ENCODE measurements at places on chromosomes 13 and 19.

GRCh38 chr19:4368128-4368820 lies 24.9 kb downstream of the MPND start:
- DNase-seq = no peak

DNA sequence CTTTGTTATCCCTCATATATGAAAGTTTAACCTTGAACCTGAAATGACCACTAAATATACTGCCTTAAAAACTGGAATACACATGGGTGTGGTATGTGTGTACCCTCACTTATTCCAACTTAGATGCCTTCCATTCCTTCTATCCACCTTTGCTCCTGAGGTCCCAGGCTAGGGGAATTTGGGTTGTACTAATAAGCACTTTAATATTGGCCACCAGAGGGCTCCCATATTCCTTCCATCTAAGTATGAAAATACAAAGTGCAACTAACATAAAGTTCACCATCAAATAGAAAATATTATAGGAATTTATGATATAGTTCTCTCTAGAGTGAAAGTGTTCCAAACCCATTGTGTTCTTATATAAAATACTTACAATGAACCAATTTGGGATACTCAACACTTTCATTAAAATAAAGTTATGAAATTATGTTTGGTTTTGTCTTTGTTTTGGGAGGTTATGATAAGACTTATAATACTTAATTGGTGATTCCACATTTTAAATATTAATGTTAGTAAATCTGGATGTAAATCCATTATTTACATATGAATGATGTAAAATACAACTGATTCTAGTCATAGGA lies 62.3 kb downstream of the ITGBL1 start:
- DNase-seq = no peak

GRCh38 chr19:2517881-2518601 lies 42.1 kb downstream of the GADD45B start:
- DNase-seq = no peak

GRCh38 chr13:20519875-20520274 lies 5.8 kb downstream of the CRYL1 start:
- DNase-seq = no peak

DNA sequence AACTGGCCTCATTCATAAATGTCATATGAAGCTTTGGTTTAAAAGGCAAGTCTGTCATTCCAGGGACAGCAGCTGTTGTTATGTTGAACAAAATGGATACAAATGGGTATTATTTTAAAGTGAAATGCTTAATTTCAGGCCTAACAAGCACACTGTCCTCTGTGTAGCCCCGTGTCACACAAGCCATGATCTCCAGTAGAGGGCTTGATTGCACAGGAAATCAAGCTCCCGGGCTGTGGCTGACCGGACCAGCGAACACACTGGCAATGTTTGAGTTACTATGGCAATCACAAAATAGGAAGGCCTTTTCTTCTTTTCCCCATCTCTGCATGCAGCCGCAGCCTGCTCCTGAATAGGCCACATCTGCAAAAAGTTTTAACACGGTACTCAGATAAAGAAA lies 64.0 kb upstream of the GSX1 start:
- no peak for DNase-seq

GRCh38 chr13:47816831-47817230 lies 184.2 kb downstream of the SUCLA2 start:
- DNase-seq = no peak

- DNase-seq = no peak
These were observed 154.0 kb upstream of the GPR12 start for GRCh38 chr13:26914624-26915023.

GRCh38 chr13:100203696-100204367 lies 114.9 kb downstream of the PCCA start:
- DNase-seq = no peak

DNA sequence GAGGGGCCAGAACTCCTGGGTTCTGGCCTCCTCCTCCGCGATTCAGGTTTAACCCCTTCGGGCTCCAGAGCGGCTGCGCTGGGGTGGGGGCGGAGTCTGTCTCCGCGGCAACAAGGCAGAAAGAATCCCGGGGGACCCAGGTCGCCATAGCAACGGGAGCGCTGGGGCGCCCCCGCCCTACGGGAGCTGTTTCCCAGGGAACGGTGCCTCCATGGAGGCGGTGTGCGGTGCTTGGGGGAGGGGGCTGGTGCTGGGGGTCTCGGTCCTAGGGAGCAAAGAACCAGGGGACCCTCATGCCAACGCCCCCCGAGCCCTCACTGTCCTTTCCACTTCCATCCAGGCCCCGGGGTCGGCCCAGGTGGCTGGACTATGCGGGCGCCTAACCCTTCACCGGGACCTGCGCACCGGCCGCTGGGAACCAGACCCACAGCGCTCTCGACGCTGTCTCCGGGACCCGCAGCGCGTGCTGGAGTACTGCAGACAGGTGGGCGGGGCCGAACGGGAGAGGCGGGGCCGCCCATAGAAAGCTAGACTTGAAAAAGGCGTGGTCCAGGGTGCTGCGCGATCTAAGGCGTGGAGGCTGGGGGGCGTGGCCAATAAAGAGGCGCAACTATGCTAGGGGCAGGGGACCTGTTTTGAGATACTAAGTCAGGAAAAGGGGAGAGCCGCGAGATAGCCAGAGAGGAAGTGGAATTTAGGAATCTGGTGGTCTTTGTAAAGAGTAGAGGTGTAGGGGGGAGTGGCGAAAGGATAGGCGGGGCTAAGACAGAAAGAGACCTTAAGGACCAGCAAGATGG lies 1.2 kb downstream of the APLP1 start:
- peak; percentile 49 for DNase-seq

- no peak for DNase-seq
These were observed 71.4 kb upstream of the FLT1 start for GRCh38 chr13:28566283-28566682.

GRCh38 chr13:74575729-74576125 lies 441.5 kb upstream of the KLF12 start:
- DNase-seq = peak; percentile 11

DNA sequence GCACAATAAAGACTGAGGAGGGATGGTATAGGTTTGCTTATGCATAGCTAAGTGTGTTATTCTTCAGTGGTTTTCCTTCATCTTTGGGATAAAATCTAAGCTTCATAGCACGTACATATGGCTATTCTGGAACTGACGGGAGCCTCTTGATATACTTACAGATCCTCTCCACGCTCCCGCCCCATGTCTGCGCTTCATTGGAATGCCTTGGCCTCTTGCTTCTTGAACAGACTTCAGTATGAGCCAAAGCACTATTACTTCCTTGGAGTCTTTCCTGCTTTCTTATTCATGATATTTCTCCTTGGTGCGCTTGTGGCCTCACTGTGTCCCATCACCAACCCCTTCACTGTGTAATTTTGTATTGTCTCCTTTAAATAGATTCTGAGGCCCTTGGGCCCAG lies 111.1 kb upstream of the RNF113B start:
- no peak for DNase-seq

DNA sequence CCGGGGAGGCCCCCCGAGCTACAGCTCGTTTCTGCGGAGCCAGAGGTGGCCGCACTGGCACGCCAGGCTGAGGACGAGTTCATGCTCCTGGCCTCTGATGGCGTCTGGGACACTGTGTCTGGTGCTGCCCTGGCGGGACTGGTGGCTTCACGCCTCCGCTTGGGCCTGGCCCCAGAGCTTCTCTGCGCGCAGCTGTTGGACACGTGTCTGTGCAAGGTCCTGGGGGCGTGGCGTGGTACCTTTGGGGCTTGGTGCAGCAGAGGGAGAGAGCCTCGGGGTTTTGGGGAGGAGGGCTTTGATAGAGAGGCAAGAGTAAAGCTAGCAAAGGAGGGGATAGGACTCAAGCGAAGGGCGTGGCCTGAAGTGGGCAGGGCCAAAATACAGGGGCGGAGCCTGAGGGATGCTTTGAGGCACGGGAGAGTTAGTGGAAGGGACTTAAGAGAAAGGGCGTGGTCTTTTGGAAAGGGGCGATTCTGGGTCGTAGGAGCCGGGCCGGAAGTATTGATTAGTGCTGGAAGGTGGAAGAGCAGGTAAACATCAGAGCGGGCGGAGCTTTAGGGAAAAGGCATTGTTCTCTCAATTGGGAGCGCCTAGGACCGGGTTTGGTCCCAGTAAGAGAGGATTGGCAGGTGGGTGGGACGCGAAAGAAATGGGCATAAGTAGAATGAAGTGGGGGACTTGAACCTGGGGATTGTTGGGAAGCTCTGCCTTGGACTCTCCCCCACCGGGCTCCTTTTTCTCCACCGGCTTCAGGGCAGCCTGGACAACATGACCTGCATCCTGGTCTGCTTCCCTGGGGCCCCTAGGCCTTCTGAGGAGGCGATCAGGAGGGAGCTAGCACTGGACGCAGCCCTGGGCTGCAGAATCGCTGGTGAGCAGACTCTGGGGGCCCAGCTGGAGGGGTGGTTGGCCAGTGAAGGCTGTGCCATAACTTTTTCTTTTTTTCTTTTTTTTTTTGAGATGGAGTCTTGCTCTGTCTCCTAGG lies 1.2 kb downstream of the PPM1N start:
- no peak for DNase-seq

GRCh38 chr13:47594833-47595232 lies 406.2 kb downstream of the SUCLA2 start:
- no peak for DNase-seq

- no peak for DNase-seq
These were observed 7.2 kb downstream of the GJB2 start for GRCh38 chr13:20185366-20186056.

DNA sequence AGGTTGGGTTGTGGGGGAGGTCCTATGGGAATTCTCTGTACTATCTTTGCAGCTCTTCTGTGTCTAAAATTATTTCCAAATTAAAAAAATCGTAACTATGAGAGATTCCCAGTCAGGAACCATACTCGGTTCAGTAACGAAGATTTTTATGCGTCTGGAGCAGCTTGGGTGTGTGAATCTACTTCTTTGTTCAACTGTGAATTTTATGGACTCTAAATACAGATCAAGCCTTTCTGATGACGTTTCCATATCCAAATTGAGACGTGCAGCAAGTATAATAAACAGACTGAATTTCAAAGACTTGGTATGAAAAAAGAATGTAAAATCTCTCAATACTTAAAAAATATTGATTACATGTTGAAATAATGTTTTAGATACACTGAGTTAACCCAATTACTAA lies 30.9 kb downstream of the MLLT1 start:
- no peak for DNase-seq

DNA sequence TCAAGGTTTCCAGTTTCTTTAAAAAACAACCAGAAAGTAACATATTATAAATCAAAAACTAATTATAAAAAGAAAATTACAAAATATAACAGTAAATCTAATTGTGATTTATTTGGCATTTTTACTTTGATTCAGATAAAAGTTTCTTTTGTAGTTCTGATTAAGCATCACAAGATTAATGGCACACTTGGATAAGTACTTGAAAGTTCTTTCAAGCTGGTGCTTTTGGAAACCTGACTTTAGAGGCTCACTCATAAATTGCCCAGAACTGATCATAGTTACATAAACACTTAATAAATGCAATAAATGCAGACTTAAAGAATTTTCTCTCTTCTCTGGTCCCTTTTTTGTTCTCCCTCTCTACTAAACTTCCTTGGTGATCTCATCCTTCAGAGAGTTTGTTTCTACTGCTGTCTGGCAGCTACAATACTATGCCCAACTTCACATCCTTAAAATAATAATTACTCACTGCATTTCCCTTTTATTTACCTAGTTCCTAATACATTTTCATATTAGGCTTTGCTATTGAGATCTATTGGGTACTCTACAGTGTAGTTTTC lies 1417.0 kb downstream of the EFNB2 start:
- no peak for DNase-seq

DNA sequence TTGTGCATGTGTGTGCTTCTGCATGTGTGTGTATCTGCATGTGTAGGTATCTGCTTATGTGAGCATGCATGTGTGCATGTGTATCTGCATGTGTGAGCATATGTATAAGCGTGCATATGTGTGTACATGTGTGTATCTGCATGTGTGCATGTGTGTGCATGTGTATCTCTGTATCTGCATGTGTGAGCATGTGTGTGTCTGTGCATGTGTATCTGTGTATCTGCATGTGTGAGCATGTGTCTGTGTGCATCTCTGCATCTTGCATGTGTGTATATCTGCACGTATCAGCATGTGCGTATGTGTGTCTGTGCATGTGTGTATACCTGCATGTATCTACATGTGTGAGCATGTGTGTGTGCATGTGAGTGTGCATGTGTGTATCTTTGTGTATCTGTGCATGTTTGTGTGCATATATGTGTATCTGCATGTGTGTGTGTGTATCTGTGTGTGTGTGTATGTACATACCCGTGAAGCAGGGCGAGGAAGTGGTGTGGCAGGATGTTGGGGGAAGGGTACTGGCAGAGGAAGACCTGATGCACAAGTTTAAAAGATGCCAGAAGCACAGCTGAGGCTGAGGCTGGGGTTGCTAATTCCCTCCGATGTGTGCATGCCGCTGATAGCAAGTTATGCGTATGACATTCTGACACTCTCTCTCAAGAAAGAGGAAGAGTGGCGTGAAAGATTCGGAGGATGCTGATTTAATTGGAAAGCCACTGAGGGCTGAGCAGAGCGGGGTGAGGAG lies 64.2 kb downstream of the TEX29 start:
- no peak for DNase-seq

- DNase-seq = no peak
These were observed 39.3 kb upstream of the RGCC start for GRCh38 chr13:41418027-41418426.

DNA sequence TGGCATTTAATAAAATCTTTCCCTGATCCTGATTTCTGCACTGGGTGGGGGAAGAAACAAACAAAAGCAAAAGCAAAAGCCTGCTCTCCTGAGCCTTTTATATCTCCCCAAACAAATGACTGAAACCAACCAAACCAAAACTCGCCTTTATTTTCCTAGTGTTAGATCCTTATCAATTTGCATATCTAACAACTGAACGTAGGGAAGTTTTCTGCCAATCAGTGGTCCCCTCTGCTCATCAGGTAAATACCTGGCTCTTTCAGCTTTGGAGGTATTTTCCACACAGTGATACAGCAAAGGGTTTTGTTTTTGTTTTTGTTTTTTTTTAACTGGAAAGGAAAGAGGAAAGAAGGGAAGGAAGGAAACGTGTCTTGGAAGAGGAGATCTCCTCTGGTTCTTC lies 3.3 kb downstream of the AMER2 start:
- DNase-seq = no peak

DNA sequence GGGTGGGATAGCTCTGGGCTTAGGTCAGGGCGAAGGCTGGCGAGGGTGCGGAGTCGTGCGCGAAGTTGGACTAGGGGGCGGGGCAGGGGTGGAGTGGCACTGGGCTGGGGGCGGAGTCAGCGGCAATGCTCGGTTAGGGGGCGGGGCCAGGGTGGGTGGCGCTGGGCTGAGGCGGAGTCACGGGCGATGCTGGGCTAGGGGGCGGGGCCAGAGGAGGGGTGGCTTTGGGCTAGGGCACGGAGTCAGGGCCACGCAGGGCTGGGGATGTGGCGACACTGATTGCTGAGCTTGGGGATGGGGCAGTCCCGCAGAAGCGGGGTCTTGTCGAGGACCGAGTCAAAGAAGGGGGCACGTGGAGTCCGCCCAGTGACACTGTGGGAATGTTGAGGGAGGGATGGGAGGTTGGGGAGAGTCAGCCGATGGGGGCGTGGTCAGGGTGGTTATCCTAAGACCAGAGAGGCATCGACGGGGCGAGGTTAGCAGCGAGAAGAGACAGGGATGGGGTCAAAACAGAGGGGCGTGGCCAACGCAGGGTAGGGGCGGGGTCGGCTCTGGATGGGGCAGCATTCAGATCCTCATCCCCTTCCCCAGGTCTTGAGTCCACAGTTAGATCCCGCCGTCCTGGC lies 8.7 kb downstream of the HOMER3 start:
- DNase-seq = peak; percentile 72

GRCh38 chr19:5718037-5718578 lies 1.8 kb downstream of the LONP1 start:
- DNase-seq = no peak

- no peak for DNase-seq
These were observed 106.7 kb downstream of the KDM4B start for GRCh38 chr19:5075597-5075996.

GRCh38 chr19:6739390-6739882 lies at the start of gene TRIP10:
TRIP10 (plus strand) TSS chr19:6739680; CDS start chr19:6739762, 82 bp downstream.
- DNase-seq = peak; percentile 78
